ENCODE measurements at places on chromosomes 5 and 9.

- DNase-seq, result no peak
Observed at GRCh38 chr5:160959804-160960203, 107.8 kb upstream of the ATP10B start.

- DNase-seq, result no peak
Observed at GRCh38 chr9:34197756-34198711, 19.2 kb downstream of the UBAP1 start.

DNA sequence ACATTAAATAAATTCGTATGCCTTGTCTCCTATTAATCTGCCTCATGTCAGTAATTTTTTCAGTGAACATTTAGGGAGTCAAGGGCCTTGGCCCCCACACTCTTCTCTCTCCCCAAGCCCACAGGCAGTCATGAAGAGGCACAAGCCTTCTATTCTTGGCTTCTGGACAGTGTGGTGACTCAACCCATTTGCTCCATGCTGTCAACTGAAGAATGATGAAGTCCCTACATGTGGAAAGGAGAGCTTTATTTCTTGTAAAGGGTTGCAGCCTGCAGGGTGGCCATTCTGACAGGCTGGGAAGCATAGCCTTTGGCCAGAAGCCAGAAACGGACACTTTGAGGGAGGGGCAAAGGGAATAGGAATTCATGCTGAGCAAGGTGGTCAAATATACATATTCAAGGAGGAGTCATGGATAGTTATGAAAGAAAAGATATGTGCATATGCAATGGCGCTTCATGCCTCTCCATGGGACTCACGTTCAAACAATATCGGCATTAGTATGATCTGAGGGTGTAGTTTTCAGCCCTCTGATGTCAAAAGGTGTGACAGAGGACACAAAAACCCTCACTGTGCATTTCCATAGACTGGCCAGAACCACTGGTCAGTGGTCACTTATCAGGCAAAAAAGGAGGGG lies 31.3 kb downstream of the ANKRA2 start:
- no peak for DNase-seq

GRCh38 chr5:219460-219863 lies 1.3 kb downstream of the SDHA start:
- no peak for DNase-seq

DNA sequence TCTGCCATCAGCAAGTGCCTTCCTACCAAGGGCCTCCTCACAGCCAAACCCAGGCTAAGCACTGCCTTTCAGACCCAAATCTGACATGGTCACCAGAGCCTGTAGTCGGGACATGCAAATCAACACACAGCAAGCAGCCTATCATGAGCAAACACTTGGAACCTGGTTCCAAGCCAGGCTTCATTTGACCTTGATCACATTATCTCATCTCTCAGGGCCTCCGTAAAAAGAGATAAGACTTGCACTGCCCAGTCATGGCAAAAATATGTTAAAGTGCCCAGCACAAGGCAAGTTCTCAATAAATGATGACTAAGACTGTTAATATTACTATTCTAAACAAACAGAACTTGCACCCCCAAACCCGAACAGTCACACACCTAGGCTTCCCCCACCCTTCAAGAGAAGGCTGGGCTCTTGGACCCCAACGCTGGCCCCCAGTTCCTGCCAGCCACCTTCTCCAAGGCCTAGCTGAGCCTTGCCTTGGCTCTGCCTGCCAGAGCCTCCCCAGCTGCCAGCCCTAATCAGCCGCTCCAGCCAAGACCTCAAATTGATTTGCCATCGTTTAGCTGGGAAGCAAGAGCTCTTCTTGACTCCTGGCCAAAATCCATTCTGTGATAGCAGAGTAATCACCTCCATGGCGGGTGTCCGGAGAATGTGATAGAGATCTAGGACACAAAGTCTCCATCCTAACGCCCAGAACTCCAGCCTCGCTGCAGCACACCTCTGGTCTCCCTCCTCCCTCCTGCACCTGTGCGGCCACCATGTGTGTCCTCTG lies 18.7 kb downstream of the CPLX2 start:
- DNase-seq, result no peak

DNA sequence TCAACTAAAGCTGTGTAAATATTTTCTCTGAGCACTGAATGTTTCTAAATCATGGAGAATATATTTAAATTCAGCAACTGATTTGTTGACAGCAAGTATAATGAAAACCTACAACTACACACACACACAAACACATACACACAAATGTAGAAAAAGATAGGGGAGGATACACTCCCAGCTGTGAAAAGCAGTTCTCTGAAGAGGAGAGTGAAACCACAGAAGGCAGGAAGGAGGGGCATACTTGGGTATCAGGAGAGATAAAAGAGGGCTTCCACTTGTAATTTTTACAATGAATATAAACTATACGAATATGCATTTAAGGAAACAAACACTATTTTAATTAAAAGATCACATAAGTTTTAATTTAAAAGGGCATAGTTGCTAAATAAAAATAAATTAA lies 227.8 kb upstream of the SLC24A2 start:
- DNase-seq, result no peak

GRCh38 chr9:90074316-90074962 lies 469.6 kb downstream of the GADD45G start:
- DNase-seq, result no peak

DNA sequence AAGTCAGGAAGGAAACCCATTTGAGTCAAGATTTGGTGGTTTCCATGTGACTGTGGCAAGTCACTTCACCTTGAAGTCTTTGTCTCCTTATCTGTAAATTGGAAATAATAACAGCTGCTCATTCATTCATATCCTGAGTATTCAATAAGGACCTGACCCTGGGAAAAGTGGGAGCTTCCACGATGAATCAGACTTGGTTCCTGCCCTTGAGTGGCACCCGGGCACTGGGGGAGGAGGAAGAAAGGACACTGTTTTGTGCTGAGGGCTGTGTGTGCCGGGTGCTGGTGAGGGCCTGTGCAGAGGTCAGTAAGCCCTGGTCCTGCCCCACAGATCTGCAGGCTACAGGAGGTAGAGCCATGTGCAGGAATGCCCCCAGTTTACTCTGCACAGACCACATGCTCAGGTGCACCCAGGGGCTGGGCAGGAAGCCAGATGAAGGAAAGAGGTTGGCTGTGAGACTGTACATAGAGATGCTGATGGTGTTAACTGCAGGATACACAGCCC lies 6.8 kb downstream of the NDST1 start:
- DNase-seq, result no peak

- DNase-seq, result no peak
Observed at GRCh38 chr5:35488791-35489190, 128.9 kb upstream of the SPEF2 start.

DNA sequence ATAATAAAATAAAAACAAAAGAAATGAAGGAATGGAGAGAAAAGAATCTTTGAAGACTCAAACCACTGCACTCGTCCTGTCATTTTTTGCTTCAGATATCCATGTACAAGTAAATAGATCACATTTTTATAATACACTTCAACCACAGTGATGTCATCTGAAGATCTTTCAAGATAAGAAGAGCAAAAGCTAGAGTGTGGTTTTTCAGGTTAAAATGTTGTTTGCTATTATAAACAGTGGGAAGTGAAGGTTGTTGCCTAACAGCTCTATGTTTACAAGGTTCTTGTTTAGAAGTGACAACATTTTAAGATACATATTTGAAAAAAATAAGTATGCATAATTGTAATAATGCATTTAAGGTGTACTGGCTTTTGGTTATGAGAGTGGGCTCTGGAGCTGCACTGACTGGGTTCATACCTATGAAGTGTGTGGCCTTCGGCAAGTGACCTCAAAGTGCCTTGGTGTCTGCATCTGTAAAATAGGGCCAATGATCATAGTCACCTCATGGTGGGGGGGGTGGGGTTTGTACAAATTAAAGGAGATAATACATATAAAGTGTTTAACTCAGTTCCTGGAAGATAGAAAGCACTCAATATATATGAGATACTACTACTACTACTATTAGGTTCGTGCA lies 45.5 kb upstream of the IL7R start:
- no peak for DNase-seq

DNA sequence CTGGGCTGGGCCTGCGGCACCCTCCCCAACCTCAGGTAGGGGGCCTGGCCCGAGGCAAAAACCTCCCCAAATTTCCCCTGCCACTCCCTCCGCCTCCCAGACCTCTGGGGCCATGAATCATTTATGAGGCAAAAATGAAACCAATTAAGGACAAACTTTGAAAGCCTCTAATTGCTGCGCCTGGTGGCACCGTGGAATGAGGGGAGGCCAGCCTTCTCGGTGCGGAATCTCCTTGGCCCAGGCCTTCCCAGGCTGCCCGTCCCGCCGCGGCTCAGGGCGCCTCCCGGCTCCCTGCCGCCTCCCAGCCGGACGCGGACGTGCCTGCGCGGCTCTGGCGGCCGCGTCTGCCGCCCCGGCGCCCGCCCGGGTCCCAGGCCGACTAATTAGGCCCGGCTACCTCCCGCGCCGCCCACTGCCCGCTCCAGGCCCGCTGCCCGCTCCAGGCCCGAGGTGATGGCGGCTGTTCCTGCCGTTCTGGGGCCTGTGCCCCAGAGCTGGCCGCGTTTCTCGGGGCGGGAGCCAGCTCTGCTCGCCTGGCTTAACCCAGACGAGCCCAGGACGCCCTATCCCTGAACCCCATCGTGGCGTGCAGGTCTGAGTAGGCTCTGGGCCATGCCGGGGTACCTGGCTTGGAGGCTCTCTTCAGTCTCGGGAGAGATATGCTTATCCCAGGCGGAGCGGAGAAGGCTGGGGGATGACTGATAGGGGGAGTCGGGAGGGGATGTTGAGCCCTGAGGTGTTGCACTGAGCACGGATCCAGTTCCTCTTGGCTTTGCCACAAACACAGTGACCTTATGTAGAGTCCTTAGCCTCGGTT lies 20.1 kb downstream of the CXXC5 start:
- DNase-seq, result no peak

DNA sequence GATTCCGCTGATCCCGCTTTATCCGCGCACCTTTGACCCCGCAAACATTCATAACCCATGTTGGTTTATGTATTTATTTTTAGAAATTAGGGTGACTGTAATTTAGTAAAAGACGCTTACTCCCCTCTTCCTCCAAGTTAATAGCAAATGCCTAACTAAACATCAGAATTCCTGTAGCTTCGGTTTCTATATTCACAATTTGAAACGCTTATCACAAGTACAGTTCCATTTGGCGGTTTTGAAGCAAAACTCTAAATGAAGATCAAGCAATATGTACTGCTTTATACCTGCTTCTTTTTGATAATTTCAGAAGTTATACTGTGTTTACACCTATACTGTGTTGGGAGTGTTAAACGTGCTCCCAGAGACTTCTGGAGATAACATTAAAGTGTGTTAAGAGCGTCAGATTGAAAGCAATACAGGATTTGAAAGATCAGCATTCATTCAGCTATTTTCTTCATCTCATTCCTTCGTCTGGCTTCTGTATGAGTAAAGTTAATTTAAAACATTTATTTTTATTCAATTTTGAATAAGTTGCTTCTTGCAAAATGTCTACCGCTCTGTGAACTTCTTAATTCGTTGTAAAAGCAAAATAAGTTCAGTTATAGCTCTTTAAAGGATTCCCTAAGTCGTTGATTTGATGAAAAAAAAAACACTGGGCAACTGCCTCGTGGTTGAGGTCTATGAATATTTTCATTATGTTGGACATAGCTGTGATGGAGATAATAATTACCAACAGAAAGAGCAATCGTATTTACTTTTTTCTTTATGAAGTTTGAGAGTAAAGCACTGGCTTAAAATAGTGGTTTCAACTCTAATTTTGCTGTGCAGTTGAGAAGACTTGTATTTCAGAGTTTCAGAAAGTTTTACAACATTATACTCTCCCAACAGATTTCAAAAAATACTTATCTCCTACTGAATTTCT lies 2.5 kb downstream of the PRDM6 start:
- DNase-seq, result no peak

DNA sequence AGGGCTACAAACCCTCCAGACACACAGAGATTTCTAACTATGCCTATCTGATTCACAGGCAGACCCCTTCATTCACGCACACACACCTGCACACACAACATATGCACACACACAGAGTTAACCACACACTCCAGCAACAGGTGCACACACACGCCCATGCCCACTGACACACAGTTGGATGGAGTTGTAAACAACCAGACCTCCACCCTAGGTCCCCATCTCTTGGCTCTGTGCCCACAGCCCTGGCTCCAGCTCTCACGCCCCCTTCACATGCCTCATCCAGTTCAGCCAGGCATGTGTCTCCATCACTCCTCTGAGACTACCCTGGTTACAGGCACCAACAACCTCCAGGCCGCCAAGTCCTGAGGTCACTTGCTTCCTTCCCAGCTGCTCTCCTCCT lies 61.1 kb downstream of the PSD2 start:
- no peak for DNase-seq

- no peak for DNase-seq
Observed at GRCh38 chr5:105030153-105030552, 1467.6 kb upstream of the NUDT12 start.

- no peak for DNase-seq
Observed at GRCh38 chr9:120869360-120869687, 7.7 kb downstream of the PHF19 start.

DNA sequence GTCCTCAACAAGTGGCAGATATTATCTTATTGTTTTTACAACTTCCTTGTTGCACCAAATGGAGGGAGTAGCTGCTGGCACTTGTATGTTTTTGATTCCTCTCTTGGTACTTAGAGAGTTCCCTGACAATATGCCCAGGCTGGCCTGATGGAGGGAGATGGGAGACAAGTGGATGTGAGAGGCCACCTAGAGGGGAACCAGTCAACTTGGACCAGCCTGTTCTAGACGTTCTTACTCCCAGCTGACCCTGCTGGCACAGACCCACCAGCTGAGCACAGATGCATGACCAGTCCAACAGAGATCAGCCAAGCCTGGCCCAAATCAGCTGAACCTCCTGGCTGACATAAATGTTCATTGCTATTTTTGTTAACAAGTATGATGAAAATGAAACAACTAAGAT lies 60.9 kb upstream of the GDNF start:
- no peak for DNase-seq
